ENCODE measurements at places on chromosomes 13 and 19.

- no peak for DNase-seq
These were observed 1140.4 kb downstream of the EFNB2 start for GRCh38 chr13:105395041-105395440.

GRCh38 chr19:22634450-22634827, 315 bp downstream of the ZNF492 start:
- no peak for DNase-seq

GRCh38 chr13:76503766-76504165, 382.4 kb downstream of the KCTD12 start:
- DNase-seq = no peak

DNA sequence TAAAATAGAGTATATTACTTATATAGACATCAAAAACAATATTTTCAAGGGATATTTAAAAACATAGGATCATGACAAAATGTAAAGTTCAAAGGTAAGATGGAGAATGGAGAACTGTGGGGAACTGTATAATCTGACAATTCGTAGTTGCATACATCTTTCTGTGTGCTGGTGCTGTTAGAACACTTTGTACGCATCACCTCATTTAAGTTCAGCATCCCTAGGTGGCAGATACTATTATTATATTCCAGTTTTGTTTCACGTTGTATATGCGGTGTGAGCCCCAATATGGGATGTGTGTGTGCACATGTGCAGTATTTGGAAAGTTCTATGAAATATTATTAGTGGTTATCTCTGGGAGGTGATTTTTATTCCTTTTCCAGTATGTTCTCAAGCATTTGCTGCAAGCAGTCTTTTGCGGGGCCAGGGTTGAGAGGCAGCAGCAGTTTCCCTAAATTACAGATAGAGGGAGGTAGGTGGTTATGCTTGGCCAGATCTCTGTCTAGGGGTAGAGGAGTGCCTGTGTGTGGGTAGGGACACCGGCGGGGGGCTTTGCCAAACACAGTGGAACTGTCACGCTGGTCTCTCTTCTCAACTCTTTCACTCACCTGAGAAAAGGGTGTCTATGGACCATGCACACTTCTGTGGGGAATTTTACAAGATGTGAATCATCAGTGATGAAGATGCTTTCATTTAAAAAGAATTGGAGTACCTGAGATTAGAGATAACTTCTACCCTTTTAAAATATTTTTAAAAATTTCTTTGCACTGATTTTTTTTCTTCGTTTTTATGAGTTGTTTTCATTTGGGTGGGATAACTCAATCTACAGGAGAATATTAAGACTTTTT, 55.6 kb upstream of the ALOX5AP start:
- DNase-seq = no peak

DNA sequence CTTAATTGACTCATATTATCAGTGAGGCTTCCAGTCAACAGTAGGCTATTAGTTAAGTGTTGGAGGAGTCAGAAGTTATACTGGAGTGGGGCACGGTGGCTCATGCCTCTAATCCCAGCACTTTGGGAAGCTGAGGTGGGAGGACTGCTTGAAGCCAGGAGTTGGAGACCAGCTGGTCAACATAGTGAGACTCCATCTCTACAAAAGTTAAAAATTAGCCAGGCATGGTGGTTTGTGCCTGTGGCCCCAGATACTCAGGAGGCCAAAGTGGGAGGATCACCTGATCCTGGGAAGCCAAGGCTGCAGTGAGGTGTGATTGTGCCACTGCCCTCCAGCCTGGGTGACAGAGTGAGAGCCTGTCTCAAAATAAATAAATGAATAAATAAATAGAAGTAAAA, 53.2 kb downstream of the COMP start:
- no peak for DNase-seq

- no peak for DNase-seq
These were observed 38.9 kb downstream of the COL4A1 start for GRCh38 chr13:110268061-110268460.

GRCh38 chr19:1213391-1214286, 8.1 kb downstream of the STK11 start:
- peak; percentile 63 for DNase-seq

DNA sequence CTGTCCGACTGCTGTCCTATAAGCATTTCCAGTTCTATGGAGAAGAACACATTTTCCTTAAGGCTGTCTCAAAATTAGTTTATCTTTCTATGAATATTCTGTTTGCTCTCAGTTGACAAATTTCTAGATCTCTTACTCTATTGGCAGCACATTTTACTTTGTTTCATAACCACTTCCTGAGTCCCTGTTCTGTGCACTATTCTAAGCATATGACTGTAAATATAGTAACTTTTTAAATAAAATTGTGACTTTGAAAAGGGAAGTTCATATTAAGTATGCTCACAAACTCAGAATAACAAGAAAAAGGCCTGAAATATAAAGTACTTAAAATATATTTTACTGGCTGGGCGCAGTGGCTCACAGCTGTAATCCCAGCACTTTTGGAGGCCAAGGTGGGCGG, 56.5 kb upstream of the HTR2A start:
- DNase-seq = no peak

- DNase-seq = no peak
These were observed 11.8 kb downstream of the USPL1 start for GRCh38 chr13:30629527-30629926.

- DNase-seq = no peak
These were observed 58.8 kb downstream of the RYR1 start for GRCh38 chr19:38492181-38492813.

GRCh38 chr13:110312339-110313031, 5.4 kb downstream of the COL4A2 start:
- peak; percentile 80 for DNase-seq

DNA sequence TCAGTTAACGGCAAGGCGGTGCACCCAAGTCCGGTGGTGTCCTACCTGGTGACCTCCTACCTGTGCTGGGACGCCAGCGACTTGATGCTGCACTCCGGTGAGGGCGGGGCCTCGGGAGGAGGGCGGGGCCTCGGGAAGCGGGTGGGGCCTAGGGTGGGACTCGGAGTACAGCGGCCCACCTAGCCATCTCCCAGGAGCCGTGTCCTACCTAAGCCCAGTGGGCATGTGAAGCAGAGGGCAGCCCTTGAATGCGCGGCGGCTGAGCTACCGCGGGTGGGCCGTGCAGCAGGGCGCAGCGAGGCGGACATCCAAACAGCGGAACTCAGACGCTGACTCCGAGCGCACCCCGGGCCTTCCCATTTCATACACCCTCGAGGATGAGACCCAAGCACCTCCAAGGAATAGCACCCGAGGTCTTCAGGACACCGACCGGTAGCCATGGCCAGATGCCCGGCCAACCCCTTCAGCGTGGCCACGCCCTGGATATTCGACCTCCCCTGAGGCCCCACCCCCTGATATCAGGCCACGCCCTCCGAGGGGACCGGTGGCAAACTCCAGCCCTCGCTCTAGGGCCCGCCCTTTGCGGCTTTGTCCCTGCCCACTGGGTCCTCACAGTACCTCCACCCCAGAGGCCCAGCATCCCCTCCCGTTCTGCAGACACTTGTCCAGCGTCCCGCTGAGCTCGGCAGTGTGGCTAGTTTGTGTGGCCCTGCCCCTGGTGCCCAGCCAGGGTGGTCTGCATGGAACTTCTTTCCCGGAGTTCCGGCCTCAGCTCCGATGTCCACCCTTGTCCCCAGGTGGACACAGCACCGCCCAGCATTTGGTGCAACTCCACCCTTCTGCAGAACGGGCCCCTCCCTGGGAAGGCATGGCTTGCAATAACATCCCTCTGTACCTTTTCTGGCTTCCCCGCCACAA, 5.4 kb downstream of the KLK1 start:
- DNase-seq = no peak

- no peak for DNase-seq
These were observed 47.8 kb downstream of the GADD45B start for GRCh38 chr19:2523630-2524311.
